Hepatocyte (in vitro differentiated cells): ENCODE measurements at places on chromosomes 5 and 9. TPM values are rescaled to one million over a fixed set of nuclear protein-coding genes. Genes with fewer than 3 reads are reported as not detected.

DNA sequence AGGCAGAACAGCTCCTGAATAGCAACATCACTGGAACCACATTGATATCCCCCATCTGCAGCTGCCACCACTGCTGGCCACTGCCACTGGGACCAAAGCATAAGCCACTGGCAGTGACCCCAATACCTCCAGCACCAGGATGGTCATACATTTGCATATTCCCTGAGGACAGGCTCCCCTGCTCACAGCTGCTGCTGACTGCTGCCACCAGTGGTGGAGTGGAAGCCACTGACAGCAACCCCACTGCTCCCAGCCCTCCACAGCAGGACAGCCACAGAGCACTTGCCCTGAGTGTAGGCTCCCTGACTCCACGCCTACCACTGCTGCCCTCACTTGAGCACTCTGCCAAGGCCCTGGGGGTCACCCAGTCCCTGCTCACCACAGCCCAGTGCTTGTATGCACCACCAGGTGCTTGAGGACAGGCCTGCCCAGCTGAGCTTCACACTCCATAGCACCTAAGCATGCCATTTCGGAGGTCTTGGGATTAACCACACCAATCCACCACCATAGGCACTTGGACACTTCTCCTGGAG is 327.4 kb upstream of the RPS23 start:
- no peak overlapping the region for H3K4me3 ChIP-seq
- no peak overlapping the region for H3K27ac ChIP-seq
- no peaks in the 10 kb centered on the region for H3K36me3 ChIP-seq
- H3K27me3 ChIP-seq, result no peaks in the 10 kb centered on the region
- no peak for DNase-seq

- no peak overlapping the region for H3K4me3 ChIP-seq
- no peaks in the 10 kb centered on the region for H3K27me3 ChIP-seq
- no peaks in the 10 kb centered on the region for H3K36me3 ChIP-seq
- peaks cover 4% of the 10 kb centered on the region for H3K4me1 ChIP-seq
Observed at GRCh38 chr9:98241357-98242300, 13.8 kb downstream of the TBC1D2 start.

- peak; percentile 77 for DNase-seq
- peak overlapping the region; percentile 14 for H3K27ac ChIP-seq
- no peak overlapping the region for H3K4me3 ChIP-seq
- H3K27me3 ChIP-seq, result no peaks in the 10 kb centered on the region
Observed at GRCh38 chr9:34252670-34253459, 74.0 kb downstream of the UBAP1 start.

DNA sequence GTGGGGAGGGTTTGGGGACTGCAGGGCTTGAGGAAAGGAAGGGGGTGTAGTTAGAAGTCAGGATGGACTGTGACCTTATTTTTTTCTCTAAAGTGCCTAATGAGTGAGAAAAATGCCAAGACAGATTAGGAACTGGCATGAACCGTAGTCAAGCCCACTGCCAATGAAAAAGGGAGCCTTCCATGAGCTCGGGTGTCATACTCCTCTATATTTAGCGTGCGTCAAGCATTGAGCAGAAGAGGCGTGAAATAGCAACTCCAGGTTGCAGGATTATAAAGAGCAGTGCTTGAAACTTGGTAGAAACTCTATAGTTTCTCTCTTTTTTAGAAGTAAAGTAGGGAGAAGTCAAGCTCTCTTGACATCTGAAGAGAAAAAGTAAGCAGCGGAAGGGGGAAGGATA is 1.8 kb downstream of the SGCD start:
- no peaks in the 10 kb centered on the region for H3K4me1 ChIP-seq
- DNase-seq, result no peak
- H3K36me3 ChIP-seq, result no peaks in the 10 kb centered on the region
- H3K27me3 ChIP-seq, result no peaks in the 10 kb centered on the region

GRCh38 chr5:133336121-133336968 is 276.0 kb downstream of the FSTL4 start:
- H3K4me3 ChIP-seq, result no peak overlapping the region
- H3K36me3 ChIP-seq, result no peaks in the 10 kb centered on the region
- H3K27me3 ChIP-seq, result no peaks in the 10 kb centered on the region

DNA sequence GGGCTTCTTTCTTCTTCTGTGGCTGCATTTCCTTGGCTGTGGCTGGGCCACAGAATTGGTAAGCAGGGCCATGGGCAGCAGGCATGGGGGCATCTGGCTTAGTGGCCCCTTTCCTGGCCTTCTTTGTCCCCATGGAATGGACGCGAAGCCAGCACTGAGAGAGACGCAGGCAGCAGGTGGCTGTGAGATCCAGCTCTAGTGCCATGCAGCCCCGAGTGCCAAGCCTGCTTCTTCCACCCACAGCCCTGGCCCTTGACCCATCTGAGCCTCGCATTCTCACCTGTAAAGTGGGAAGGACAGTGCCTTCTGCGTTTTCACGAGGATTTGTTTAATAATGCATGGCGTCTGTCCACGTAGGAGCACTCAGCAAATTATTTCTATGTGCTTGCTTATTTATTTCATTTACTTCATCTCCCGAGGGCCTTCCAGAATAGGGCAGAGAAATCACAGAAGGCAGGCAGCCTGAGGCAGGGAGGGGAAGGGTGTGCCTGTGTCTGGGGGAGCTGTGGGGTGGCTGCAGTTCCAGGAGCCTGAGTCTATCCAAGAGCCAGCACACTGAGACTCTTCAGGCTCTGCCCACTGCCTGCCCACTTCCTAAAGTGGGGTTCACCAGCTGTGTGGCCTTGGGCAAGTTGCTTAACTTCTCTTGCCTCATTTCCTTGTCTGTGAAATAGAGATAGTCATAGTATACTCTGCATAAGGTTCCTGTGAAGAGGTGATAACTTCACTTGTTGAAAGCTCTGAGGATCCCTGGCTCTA is 55.2 kb downstream of the NTNG2 start:
- H3K27me3 ChIP-seq, result no peaks in the 10 kb centered on the region
- no peak overlapping the region for H3K4me3 ChIP-seq
- peaks cover 12% of the 10 kb centered on the region for H3K4me1 ChIP-seq
- no peak overlapping the region for H3K27ac ChIP-seq

GRCh38 chr5:174837919-174838902 is 113.8 kb downstream of the MSX2 start:
- no peaks in the 10 kb centered on the region for H3K27me3 ChIP-seq
- H3K27ac ChIP-seq, result no peak overlapping the region
- DNase-seq, result peak; percentile 29
- H3K4me1 ChIP-seq, result no peaks in the 10 kb centered on the region
- H3K36me3 ChIP-seq, result no peaks in the 10 kb centered on the region

GRCh38 chr5:72599065-72599433 is 91.8 kb upstream of the ZNF366 start:
- H3K27me3 ChIP-seq, result no peaks in the 10 kb centered on the region
- H3K27ac ChIP-seq, result peak overlapping the region; percentile 93
- no peak for DNase-seq
- H3K4me1 ChIP-seq, result peaks cover 58% of the 10 kb centered on the region
- H3K4me3 ChIP-seq, result no peak overlapping the region
- no peaks in the 10 kb centered on the region for H3K36me3 ChIP-seq

The EDIL3 gene
- 35.6 and 42.4 TPM in 2 replicates for total RNA-seq

The SPINK4 gene
- not detected in 2 replicates for total RNA-seq

The PCDHGB1 gene
- 0.24 and 0.53 TPM in 2 replicates for total RNA-seq

The HAVCR1 gene
- total RNA-seq, result 9.4 and 9.5 TPM in 2 replicates

The JAKMIP2 gene
- 4.3 and 6.1 TPM in 2 replicates for total RNA-seq

The PPP1R26 gene
- 12.5 and 15.6 TPM in 2 replicates for total RNA-seq

The HTR4 gene
- total RNA-seq, result 2.0 and 2.3 TPM in 2 replicates

The SLC6A19 gene
- 5.2 and 6.7 TPM in 2 replicates for total RNA-seq

The DMGDH gene
- total RNA-seq, result 0.16 and 0.87 TPM in 2 replicates

The TMEM232 gene
- total RNA-seq, result 2.4 TPM in 2 replicates

The ARHGEF28 gene
- total RNA-seq, result 7.6 and 11.2 TPM in 2 replicates

The PCDHGA11 gene
- 1.8 and 2.7 TPM in 2 replicates for total RNA-seq

The GAS1 gene
- total RNA-seq, result 45.9 and 61.3 TPM in 2 replicates

The TMEM203 gene
- total RNA-seq, result 37.6 and 43.5 TPM in 2 replicates

The CYLC2 gene
- total RNA-seq, result not detected in 2 replicates
